ENCODE measurements at places on chromosomes 4 and X. TPM values are rescaled to one million over a fixed set of nuclear protein-coding genes. Genes with fewer than 3 reads are reported as not detected.

The DDIT4L gene
- total RNA-seq: 1.1 TPM

The ARMCX2 gene
- 2.5 TPM for total RNA-seq

The GRIPAP1 gene
- 116 TPM for total RNA-seq

The MOB1B gene
- total RNA-seq: 15.9 TPM

The CSAG3 gene
- total RNA-seq: 0.63 TPM

The PNMA6A gene
- 0.25 TPM for total RNA-seq

The CLNK gene
- total RNA-seq: 0.10 TPM

The GAGE13 gene
- total RNA-seq: not detected

GRCh38 chr4:17094159-17094875 lies 195.9 kb upstream of the LDB2 start:
- DNase-seq: no peak

- no peak for DNase-seq
Observed at GRCh38 chr4:3322059-3322550, 29.3 kb downstream of the RGS12 start.

GRCh38 chr4:140019619-140020347 lies 134.2 kb downstream of the MAML3 start:
- DNase-seq: no peak

GRCh38 chr4:39881789-39882188 lies 95.9 kb downstream of the PDS5A start:
- no peak for DNase-seq

- DNase-seq: no peak
Observed at GRCh38 chr4:87497159-87497558, 32.0 kb downstream of the SPARCL1 start.

- no peak for DNase-seq
Observed at GRCh38 chr4:23952258-23952657, 62.4 kb upstream of the PPARGC1A start.

DNA sequence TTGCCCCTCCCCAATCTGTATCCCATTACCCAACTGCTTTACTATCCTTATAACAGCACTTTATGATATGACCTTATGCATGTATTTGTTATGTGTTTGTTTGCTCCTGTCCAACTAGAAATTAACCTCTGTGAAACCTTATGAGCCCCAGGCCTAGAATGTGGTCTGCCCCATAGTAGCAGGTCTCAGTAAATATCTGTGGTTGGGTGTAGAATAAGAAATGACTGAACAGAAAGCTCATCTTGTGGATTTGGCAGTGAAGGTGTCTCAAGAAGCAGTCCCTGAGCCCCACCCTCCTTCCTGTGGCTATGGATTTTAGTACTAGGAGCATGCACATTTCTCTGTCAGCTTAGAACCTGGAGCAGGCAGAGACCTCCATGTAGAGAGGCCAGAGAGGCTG lies 229.0 kb upstream of the LCORL start:
- DNase-seq: no peak

GRCh38 chrX:26146024-26146423 lies 7.9 kb downstream of the MAGEB18 start:
- no peak for DNase-seq

DNA sequence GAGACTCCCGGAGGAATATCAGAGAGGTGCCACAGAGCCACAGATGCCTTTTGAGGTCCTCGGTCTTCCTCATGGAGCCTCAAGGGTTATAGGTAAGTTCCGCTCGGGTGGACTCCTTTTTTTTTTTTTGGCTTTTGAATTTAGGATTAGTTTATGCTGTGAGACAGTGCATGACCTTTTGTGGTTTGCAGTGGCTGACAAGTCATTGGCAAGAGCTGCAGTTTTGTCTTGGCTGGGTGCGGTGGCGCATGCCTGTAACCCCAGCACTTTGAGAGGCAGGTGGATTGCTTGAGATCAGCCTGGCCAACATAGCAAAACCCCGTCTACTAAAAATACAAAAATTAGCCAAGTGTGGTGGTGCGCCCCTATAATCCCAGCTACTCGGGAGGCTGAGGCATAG lies 4.5 kb upstream of the GRSF1 start:
- no peak for DNase-seq

GRCh38 chr4:94412658-94413038 lies 39.1 kb upstream of the PDLIM5 start:
- DNase-seq: no peak

- no peak for DNase-seq
Observed at GRCh38 chr4:152374153-152374552, 161.7 kb downstream of the FBXW7 start.

GRCh38 chr4:34412233-34412632 lies 1832.1 kb downstream of the ARAP2 start:
- DNase-seq: no peak

GRCh38 chrX:23993012-23993633 lies 33.9 kb downstream of the KLHL15 start:
- DNase-seq: no peak

DNA sequence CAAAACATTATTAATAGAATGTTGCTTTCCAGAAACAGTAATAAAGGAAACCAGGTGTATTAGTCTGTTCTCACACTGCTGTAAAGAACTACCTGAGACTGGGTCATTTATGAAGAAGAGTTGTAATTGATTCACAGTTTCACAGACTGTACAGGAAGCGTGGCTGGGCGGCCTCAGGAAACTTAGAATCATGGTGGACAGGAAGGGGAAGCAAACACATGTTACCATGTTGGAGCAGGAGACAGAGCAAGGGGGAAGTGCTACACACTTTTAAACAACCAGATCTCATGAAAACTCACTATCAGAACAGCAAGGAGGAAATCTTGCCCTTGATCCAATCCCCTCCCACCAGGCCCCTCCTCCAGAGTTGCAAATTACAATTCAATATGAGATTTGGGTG lies 815.8 kb downstream of the TRIML1 start:
- DNase-seq: no peak

DNA sequence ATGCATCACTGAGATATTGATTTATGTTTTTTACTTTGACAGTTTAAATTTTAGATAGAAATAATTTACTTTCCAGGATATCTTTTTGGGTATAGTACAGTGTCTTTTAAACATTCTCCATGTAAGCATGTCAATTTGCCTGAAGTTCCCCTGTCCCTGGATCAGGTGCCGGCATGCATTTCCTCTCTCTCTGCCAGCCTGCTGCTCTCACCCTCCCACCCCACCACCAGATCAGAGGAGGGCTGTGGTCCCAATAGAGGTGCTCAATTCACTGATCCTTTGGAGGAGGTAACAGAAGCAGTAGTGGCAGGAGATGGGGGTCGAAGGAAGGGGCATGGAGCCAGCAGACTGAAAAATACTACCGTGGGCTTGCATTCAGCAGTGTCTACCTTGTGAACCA lies 28.3 kb upstream of the DSPP start:
- no peak for DNase-seq

DNA sequence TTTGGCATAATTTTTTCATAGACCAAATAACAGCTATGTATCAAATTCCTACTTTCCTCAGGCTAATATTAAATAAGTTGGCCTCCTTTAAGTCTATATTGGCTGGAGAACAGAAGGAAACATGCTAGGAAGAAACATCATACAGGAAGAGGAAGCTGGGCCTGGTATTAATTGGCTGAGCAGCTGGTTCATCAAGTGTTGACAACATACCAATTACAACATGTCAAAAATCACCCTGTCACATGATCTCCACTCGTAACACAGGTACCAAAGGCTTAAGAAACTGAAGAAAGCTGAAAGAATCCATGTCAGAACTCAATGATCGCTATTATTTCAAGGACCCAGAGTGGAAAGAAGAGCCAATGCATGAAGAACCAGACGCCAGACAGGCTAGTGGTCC lies 10.5 kb downstream of the WDFY3 start:
- no peak for DNase-seq

- DNase-seq: no peak
Observed at GRCh38 chr4:5941601-5942000, 48.7 kb upstream of the CRMP1 start.

DNA sequence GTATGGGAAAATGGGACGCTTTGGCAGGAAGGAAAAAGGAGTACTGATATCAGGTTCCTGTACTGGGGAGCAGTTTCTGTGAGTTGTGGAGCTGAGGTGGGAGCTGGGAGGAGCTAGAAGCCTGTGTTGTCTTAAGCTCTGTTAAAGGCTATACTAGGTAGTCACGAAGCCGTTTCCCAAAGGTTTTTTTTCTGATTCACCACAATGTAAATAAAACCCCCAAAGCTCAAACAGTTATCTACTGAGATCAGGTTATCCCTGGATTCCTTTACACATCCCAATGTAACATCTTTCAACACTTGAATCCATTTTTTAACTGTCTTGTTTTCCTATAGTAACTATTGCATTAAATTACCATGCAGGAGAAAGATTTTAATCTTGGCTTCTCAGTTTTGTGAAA lies 297.4 kb upstream of the SFRP2 start:
- DNase-seq: no peak

- DNase-seq: no peak
Observed at GRCh38 chr4:62901101-62901500, 1508.1 kb downstream of the TECRL start.

GRCh38 chrX:94053575-94053974 lies 379.6 kb downstream of the FAM133A start:
- DNase-seq: no peak

DNA sequence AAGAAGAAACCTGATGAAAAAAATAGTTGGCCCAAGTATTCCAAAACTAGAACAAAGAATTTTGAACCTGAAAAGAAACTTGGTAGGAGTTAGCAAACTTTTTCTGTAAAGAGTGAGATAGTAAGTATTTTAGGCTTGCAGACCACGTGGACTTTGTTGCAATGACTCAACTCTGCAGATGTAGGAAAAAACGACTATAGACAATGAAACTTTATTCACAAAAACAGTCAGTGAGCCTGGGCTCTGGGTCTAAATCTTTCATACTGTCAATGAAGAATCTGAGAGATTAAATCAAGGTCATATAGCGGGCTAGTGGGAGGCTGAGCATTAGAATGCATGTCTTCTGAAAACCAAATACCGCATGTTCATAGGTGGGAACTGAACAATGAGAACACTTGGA lies 23.0 kb downstream of the SH3D19 start:
- DNase-seq: no peak

DNA sequence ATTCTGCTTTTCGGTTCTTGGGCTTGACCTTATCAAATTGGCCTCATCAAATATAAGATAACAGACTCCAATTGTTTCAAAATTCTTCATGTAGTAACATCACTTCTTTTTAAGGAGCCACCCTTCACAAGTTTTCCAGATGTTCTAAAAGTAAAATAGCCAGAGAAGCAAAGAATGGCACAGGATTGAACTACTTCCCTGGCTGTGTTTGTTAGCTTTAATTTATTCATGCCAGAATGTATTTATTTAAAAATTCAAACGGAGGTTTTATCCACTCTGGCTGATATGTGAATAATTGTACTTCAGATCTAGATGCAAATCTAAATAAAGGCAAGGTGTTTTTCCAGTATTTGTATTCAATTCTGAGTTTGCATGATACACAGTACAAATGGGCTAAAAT lies 581.3 kb upstream of the TENM3 start:
- DNase-seq: no peak

GRCh38 chrX:154735695-154736393 lies 15.0 kb downstream of the GAB3 start:
- DNase-seq: no peak
